ENCODE measurements at places on chromosomes 3 and 15. TPM values are rescaled to one million over a fixed set of nuclear protein-coding genes. Genes with fewer than 3 reads are reported as not detected.

Gene ARL13B
- polyA plus RNA-seq, result 10.3 TPM

Gene ZBTB47
- 4.8 TPM for polyA plus RNA-seq

Gene ST8SIA2
- polyA plus RNA-seq, result 38.9 TPM

Gene UQCC5
- 5.2 TPM for polyA plus RNA-seq

Gene RPUSD3
- polyA plus RNA-seq, result 35.2 TPM

Gene ST6GAL1
- polyA plus RNA-seq, result 16.6 TPM

Gene MST1R
- 4.2 TPM for polyA plus RNA-seq

Data from neural cell (in vitro differentiated cells).